ENCODE measurements at places on chromosomes 12 and 14. TPM values are rescaled to one million over a fixed set of nuclear protein-coding genes. Genes with fewer than 3 reads are reported as not detected.

AREL1 gene
- total RNA-seq, result 41.9 TPM

DNA sequence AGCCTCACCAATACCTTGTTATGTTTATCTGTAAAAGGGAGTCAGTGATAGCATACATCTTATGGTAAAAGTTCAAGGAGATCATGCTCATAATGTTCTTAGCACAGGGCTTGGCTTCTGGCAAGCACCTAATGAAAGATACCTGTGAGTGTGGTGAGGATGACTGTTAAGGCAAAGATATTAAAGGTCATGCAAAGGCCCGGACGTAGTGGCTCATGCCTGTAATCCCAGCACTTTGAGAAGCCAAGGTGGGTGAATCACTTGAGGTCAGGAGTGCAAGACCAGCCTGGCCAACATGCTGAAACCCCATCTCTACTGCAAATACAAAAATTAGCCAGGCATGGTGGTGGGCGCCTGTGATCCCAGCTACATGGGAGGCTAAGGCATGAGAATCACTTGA is 425.9 kb upstream of the TBX3 start:
- DNase-seq, result no peak

GRCh38 chr12:66898700-66899469 is 220.0 kb upstream of the GRIP1 start:
- no peak for DNase-seq

DNA sequence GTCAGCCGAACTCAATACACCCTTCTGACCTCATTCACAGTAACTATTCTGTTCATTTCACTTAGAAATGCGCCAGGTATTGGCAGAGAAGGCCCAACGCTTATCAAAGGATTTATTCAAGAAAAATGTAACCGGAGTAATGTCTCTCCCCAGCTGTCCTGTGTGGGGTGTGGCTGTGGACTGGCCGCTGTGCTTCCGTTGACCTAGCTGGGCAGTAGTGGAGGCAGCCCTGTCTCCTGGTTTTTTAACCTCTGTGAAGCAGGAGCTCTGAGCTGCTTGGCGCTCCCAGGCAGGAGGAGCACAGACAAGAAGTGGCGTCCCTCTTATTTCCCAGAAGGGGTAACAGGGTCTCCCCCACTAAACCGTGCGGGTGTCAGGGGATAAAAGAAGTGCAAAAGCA is 85.2 kb downstream of the ESR2 start:
- no peak for DNase-seq

DNA sequence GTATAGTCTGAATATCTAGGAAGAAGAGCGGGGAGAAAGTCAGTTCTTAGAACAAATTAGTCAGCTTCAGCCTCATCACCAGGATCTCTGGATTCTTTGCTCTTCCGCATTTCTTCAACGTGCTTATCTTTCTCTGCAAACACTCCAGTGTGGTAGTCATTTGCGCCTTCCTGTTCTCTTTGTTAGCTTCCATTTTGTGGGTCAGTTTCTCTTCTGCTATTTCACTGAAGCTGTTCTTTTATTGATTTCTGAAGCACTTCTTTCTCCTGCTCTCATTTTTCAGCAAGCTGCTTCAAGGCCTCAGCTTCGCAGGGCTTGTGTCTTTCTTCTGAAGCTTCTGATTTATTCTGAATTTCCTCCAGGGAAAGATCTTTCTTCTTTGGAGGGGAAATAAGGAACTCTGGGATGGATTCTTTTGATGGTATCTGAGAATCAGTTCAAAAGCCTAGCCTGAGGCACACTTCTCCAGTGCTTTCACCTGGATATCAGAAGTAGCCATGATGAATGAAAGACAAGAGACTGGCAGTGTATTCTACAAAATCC is 13.5 kb downstream of the AMN1 start:
- DNase-seq, result no peak

PRKD1 gene
- total RNA-seq, result 22.0 TPM

DNA sequence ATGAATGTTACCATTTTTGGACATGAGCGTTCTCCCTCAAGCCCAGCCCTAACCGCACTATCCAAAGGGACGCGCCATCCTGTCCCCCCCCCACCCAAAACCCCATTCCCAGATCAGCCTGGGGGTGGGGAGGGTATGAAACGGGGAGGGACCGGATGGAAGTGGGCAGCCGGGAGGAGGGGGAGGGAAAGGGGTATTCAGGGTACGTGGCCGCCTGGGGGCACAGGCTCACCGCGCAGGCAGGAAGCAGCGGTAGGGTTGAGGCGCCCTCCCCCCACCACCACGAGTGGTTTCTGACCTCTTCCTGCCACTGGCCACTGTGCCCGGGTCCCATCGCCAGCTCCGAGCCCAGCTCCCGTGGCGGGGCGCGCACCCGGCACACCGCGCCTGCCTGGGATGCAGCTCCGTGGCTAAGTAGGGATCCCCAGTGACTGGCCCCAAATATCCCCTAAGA is 1.4 kb downstream of the ACTN1 start:
- peak; percentile 90 for DNase-seq

DNA sequence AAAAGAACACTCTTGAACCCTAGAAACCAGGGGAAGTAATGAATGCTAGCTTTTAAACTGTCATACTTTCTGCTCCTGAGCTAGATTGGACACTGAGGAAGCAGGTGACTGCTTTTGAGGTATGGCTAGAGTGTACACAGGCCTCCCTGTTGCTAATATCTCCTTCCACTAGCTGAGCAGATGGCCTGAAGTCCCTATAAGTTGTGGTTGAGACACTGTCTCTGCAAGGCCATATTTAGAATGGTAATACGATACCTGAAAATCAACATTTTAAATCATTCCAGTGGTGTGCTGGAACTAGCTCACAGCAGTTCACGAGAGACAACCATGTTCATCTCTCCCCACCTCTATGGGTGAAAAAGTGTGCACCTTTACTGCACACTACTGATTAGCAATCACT is 46.4 kb upstream of the BMP4 start:
- DNase-seq, result no peak
